AG09309 (cell line): ENCODE measurements at places on chromosomes 16 and 17.

- no peak for DNase-seq
These were observed 41.4 kb downstream of the VPS53 start for GRCh38 chr17:673200-673681.

DNA sequence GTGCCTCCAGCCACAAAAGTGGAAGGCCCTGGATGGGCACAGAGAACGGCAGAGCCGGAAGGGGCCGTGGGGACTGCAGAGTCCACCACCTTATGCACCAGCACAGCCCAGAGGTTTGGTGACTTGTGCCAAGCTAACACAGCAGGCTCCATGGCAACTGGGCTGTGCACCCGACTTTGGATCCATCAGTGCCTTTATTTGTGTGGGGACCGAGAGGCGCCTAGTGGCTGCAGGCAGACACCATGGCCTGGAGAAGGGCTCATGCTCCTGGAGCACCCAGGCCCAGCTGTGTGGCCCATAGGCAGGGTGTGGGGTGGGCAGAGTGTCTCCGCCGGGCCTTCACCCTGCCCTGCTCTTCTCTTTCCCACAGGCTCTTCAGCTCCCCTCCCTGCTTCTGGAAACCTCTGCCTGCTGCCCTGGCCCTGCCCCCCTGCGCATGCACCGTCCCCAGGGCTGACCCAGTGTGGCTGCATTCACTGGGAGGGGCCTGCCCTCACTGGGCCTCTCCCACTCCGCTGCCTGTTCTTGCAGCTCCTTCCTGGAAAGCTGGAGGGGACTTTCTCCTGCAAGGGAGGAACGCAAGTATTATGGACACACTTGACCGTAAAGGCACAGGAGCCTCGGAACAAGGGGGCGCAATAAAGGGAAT lies 10.1 kb downstream of the C16orf90 start:
- no peak for DNase-seq

DNA sequence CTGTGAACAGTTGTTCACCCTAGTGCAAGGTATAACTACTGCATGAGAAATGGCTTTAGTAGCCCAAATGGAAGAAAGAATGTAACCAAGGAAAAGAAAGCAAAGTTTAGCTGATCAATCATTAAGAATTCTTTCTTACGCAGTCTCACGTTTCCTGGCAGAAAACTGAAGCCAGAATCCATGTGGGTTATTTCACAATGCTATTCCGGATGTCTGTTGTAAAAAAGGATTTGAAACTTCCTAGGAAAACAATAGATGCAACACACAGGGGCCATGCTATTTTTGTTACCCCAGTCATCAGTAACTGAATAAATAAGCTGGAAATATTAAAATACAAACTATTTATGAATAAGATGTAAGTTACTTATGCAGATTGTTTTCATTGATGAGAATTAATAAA lies 802.5 kb downstream of the CDH8 start:
- DNase-seq = no peak

DNA sequence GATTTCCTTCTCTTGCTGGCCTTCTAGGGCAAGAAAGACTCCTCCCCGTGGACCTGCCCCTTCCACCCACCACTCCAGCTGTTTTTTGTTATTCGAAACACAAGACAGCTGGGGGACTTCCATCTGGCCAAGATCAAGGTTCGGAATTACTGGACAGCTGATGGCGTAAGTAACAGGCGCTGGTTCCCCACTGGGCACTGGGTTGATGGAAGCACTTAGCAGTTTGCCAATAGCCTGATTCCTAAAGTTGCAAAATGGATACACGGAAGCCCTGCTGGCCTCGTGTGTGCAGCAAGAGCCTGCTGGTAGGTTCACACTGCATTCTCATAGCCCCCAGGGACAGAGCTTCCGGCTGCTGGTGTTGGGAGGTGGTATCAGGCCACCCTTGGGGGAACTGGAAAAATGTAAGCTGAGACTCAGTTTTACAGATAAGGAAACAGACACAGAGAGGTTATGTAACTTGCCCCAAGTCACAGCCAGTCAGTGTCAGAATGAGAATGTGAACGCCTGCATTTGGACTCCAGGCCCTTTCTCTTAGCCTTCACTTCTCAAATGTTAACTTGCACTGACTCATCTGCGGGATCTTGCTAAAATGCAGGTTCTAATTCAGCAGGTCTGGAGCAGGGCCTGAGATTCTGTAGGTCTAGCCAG lies 171.7 kb downstream of the KATNIP start:
- peak; percentile 92 for DNase-seq

DNA sequence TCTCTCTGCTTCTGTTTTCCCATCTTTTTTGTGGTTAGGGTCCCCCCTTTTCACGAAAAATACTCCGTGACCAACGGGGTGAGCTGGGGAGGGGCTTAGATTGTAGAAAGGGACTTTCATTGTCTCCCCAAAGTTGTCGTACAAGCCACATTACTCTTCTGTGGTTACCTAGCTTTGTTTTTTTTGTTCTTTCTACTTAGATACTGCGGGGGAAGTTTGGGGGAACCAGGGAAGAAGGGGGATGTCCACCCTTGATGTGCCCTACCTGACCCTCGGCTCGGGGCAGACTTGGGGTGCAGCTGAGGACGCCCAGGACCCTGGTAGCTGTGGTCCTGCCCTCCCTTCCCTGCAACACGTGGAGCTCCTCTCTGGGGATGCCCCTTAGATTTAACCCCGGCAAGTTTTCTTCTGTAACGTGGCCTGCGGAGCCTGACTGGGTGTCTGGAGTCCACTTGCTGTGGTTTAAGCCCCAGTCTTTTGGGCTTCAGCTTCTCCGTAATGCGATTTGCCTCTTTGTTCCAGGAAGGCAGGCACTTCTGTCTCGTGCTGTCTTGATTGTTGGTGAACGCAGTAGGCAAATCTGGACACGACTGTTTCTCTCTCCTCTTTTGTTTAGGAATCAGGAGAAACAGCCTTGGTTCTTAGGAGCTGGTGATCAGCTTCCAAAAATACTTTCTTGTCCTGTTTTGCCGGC lies 892 bp downstream of the ABCC1 start:
- no peak for DNase-seq

DNA sequence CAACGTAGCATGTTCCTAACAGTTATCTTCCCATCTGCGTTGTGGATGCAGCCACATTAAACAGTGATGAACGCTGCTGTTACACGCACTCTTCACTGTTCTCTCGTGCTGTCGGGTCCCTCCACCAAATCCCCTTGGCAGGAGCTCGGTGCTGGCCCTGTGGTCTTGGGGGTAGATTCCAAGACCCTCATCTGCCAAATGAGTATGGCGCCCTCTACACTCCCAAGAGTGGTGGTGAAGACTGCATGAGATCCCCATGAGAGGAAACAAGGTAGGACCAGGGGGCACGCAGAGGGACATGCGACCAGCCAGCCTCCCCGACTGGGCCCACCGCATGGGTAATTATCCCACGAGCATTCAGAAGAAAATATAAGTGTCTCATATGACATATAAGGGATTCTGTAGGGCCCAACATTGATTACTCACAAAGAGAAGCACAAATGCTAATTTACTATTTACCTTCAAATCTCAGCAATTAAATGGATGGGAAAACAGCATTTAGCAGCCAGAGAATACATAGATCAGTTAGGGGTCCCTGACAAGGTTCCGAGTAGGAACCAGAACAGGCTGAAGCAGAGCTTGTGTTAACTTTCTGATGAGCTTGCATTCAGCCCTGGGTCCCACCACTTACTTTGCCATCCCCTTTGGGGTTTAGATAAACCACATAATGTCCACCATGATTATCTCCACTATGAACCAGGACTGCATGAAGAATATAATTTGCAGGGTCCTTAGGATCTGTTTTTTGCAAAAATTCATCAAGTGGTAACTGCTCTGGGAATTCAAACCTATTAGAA lies 23.8 kb downstream of the LITAFD start:
- DNase-seq = no peak
